ENCODE measurements at places on chromosomes 11 and 22.
A peak's percentile ranks its signal among the peaks of the same experiment; 100 is the strongest.

DNA sequence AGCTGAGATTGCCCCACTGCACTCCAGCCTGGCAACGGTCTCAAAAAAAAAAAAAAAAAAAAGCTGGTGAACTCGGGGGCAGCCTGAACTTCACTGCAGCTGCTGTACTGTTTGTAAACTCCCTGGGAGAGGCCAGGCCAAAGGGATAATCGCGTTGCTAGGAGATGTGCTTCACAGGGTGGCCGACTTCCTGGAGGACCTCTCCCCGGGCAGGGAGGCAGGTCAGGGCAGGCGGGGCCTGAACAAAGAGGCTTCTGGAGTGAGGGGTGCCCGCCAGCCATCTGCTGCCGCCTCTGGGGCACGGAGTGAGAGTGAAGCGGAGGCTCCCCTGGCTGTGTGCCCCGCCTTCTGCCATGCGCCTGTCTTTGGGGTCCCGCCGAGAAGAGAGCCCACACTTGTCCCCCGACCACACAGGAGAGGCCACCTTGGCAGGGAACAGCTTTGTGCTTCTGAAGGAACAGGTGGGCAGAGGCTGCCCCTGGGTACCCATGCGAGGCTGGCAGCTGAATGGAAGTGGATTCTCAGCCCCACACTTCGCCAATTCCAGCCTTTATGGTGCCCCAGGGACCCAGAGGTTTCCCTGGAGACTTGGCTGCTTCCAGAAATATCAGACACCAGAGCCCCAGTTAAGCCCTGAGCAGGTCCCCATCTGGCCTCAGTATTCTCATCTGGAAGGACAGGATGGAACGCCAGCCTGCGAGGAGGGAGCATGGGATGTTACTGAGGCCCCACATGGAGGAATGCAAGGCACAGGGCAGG, 29.6 kb downstream of the TMEM184B start:
- no peak for DNase-seq

DNA sequence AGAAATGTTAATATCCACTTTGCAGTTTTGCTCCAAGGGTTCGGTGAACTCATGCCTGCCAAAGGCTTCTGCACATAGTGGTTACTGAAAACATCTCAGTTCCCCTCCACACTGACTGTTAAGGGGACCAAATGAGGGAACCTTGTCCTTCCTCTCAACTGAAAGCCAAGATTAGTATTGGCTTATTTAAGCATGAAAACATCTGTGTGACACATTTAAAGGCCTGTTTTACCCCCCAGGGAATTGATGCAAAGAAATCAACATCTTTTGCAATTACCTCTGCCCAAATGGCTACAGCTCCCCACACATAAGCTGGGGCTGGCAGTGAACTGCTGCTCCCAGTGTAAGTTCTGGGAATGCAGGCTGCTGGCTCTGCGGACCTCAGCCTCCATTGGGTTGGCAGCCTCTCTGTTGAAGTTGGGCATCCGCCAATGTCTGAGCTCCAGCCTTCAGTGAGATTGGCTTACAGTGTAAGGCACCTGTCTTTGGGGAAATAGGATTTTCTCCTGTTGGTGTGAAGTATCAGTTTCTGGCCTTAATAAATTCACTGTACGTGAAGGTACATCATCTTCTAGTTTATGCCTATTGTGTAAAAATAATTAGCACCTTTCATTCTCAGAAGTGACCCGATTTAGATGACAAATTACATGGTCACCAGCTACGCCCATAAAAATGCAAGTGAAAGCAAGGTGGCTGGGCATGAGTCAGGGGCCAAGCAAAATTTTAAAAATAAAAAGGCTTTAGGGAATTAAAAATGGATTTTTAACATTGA, 213.4 kb upstream of the SYN3 start:
- DNase-seq, result no peak

DNA sequence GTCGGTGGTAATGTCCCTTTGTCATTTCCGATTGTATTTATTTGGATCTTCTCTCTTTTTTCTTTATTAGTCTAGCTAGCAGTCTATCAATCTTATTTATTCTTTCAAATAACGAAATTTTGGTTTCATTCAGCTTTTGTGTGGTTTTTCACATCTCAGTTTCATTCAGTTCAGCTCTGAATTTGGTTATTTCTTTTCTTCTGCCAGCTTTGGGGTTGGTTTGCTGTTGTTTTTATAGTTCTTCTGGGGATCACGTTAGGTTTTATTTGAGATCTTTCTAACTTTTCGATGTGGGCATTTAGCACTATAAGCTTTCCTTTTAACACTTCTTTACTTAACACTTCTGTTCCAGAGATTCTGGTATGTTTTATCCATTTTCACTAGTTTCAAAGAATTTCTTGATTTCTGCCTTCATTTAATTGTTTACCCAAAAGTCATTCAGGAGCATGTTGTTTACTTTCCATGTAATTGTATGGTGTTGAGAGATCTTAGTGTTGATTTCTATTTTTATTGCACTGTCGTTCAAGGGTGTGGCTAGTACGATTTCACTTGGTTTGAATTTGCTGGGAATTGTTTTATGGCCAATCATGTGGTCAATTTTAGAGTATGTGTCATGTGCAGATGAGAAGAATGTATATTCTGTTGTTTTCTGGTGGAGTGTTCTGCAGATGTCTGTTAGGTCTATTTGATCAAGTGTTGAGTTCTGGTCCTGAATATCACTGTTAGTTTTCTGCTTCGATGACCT, 7.7 kb upstream of the SCGB1D1 start:
- no peak for DNase-seq

GRCh38 chr11:33725496-33725895, 10.7 kb downstream of the CD59 start:
- DNase-seq, result no peak

- DNase-seq, result no peak
Observed at GRCh38 chr11:34145847-34146381, 40.5 kb downstream of the NAT10 start.

DNA sequence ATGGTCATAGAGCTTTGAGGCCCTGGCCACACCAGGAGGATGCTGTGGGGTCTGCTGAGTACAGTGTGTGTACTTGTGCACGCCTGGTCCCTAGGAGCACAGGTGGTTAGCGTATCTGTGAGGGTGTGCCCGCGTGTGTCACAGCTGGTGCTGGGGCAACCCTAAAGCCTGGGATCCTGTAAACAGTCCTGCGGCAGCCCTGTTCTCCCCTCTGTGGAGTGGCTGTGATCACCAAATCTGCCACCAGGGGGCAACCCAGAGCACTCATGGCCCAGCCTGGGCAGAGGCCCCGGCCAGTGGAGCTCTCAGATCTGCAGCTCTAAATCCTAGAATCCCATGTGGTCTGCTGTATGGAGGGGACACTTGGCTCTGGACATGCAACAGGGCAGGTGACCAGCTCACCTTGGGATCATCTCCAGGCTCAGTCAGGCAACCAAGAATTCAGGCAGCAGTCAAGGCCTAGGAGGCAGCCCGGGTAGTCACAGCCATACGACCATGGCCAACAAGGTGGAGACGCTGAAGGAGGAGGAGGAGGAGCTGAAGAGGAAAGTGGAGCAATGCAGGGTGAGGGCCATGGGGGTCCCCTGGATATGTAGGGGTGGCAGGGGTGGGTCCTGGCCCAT, 3.9 kb downstream of the SH3BP1 start:
- peak; percentile 75 for DNase-seq

GRCh38 chr11:64185175-64185692, 737 bp upstream of the STIP1 start:
- DNase-seq, result no peak

- no peak for DNase-seq
Observed at GRCh38 chr11:82959987-82960778, 58.6 kb downstream of the DDIAS start.

GRCh38 chr22:48819232-48819631, 1008.4 kb downstream of the BRD1 start:
- DNase-seq, result no peak

DNA sequence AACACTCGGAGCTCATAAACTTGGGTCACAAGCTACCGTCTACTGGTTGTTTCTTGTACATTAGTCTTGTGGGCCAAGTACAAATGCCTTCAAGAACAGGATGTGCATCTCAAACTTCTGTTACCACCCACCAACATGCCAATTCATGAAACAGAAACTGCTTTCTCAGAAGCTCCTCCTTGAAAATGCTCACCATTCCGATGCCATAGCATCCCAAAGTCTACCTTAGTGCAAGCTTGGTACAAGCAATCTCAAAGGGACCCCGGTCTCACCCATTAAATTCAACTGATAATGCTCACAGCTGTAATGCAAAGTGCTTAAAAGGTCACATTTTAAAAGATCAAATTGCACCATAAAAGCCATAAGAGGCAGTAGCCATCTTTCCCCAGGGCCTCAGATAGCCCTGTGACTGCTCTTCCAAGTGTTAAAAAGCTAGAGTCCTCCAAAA, 31.8 kb upstream of the CCDC34 start:
- DNase-seq, result no peak

- DNase-seq, result no peak
Observed at GRCh38 chr11:93668171-93668570, 6.7 kb downstream of the CEP295 start.

All from SK-N-DZ (cell line).